PC-9 (cell line): ENCODE measurements at places on chromosomes 6 and 20. TPM values are rescaled to one million over a fixed set of nuclear protein-coding genes. Genes with fewer than 3 reads are reported as not detected.

FAXC gene
- total RNA-seq = 3.3 and 4.2 TPM in 2 replicates

NUS1 gene
- total RNA-seq = 17.0 and 22.2 TPM in 2 replicates

ZMYND8 gene
- total RNA-seq = 72.3 and 107 TPM in 2 replicates

POU3F2 gene
- not detected in 2 replicates for total RNA-seq

HLA-DOB gene
- total RNA-seq = 3.4 and 4.3 TPM in 2 replicates

GPRC6A gene
- not detected in 2 replicates for total RNA-seq

SPDEF gene
- total RNA-seq = 0.85 and 1.4 TPM in 2 replicates

TAPBP gene
- total RNA-seq = 156 and 194 TPM in 2 replicates

SLC26A8 gene
- not detected in 2 replicates for total RNA-seq

SLC22A16 gene
- not detected in 2 replicates for total RNA-seq

CPXM1 gene
- not detected in 2 replicates for total RNA-seq

GFOD1 gene
- 0.68 and 1.2 TPM in 2 replicates for total RNA-seq

INSM1 gene
- total RNA-seq = not detected in 2 replicates

KCNK17 gene
- total RNA-seq = not detected in 2 replicates

PSMB8 gene
- total RNA-seq = 70.8 and 101 TPM in 2 replicates

TRIM31 gene
- total RNA-seq = not detected in 2 replicates

KCNG1 gene
- 0.55 TPM in 1 of 2 replicates, not detected in the other for total RNA-seq

PKIB gene
- 4.8 and 7.0 TPM in 2 replicates for total RNA-seq

LPA gene
- not detected in 2 replicates for total RNA-seq

FGD2 gene
- 0.50 and 0.55 TPM in 2 replicates for total RNA-seq

FOXF2 gene
- not detected in 2 replicates for total RNA-seq

CCDC28A gene
- 10.1 and 12.3 TPM in 2 replicates for total RNA-seq
